CD4-positive, alpha-beta T cell treated with Interleukin-17A for 4 hours (primary cell): ENCODE measurements at places on chromosomes 13 and 19.

- no peak for DNase-seq
These were observed 15.0 kb upstream of the TNFAIP8L1 start for GRCh38 chr19:4624301-4624700.

DNA sequence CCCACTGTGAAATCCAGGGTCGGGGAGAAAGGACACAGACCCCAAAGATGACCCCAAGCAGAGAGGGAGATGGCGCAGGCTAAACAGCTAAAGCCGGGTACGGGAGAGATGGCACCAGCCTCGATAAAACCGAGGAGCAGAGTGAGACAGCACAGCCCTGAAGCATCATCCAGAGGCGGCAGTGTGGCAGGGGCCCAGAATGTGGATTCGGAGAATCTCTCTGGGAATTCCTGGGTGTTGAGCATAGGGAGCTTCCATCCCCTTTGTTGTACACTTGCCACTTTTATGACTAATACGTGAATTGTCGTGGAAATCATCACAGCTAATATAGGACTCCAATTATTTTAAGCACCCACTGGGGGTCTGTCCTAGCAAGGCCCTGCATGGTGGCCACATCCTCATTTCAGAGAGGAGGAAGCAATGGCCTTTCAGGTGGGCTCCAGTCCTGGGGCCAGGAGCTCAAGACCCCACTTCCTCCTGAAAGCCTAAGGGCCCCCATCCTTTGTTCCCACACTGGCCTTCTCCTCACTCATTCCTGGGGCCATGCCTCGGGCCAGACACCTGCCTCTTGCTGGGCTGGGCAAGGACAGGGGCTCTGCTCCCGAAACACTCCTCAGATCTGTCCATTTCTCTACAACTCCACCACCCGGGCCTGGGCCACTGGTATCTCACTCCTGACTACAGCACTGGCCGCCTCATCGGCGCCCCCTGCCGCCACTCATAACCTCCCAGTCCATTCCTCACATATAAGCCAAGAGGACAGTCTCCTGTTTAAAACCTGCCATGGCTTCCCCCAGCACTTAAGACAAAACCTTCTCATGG lies 29.3 kb upstream of the ATP1A3 start:
- peak; percentile 33 for DNase-seq

DNA sequence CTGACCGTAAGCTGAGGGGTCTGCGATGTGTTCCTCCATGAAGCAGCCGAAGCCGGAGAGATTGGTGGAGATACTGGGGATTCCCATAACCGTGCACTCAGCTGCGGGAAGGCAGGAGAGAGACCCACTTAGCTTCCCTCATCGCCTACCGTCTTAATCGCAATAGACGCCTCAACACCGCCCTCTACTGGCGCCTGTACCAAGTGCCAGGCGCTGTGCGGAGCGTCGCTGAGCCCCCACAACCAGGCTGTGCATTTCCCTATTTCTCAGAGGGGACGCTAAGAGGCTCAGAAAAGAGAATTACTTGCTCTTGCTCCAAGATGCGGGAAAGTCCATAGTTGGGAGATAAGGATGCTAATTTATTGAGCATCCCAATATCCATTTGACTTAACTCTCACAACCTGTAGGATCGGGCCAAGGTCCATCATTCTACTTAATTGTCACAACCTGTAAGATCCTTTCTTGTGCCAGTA lies 5.8 kb downstream of the FTL start:
- peak; percentile 91 for DNase-seq

DNA sequence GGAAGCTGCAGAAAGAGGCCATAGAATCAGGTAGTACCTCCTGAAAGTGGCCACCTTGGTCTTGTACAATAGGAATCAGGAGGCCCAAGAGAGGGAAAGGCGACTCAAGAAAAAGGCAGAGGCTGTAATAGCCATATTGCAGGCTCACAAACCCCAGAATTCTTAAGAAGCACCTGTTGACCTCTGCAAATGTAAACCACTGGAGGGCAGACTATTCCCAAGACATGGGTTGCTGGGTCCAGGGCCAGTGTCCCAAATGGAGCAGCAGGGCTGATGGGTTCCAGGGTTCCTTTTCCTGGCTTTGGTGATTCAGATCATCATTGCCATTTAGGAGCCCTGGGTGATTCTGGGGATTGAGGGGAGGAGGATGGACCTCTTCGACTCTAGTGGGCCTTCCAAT lies 167.6 kb downstream of the B3GLCT start:
- DNase-seq, result no peak

GRCh38 chr19:56270676-56271075 lies 1.9 kb upstream of the EDDM13 start:
- no peak for DNase-seq

DNA sequence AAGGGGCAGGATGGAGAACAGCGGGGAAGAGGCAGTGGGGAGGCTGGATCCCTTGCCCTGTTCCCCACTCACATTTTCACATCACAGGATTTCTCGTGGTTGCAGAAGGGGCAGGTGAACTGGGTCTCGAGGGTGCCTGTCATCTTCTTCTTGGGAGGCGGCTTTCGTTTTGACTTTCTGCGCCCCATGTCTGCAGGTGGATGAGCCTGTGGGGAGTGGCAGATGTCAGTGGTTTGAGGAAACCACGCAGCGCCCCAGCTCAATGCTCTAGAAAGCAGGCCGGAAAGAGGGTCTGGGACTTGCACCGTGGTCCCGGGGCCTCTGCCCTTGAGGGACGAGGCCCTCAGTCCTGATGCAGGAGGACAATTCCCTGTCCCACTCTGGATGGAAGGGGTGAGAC lies 4.9 kb downstream of the ELOF1 start:
- DNase-seq, result no peak

- DNase-seq, result no peak
These were observed 539 bp downstream of the DAPK3 start for GRCh38 chr19:3970313-3970807.

- no peak for DNase-seq
These were observed 11.2 kb downstream of the PPP6R1 start for GRCh38 chr19:55247621-55248099.
